ENCODE measurements at places on chromosomes 2 and 18. TPM values are rescaled to one million over a fixed set of nuclear protein-coding genes. Genes with fewer than 3 reads are reported as not detected.

WNT6 gene
- 0.24 TPM for total RNA-seq

BOLA3 gene
- total RNA-seq = 149 TPM

CMPK2 gene
- 1.3 TPM for total RNA-seq

PCARE gene
- total RNA-seq = not detected

SLC11A1 gene
- total RNA-seq = 0.16 TPM

KLF11 gene
- total RNA-seq = 6.7 TPM

HRH4 gene
- 0.02 TPM for total RNA-seq

ZSCAN30 gene
- 0.71 TPM for total RNA-seq

NCOA1 gene
- 9.9 TPM for total RNA-seq

CDK15 gene
- not detected for total RNA-seq

HOXD13 gene
- 0.15 TPM for total RNA-seq

MYOM1 gene
- total RNA-seq = 0.25 TPM

CYP27C1 gene
- 4.3 TPM for total RNA-seq

CTNNA2 gene
- 0.89 TPM for total RNA-seq

HAAO gene
- total RNA-seq = not detected

IL36B gene
- total RNA-seq = not detected

ANKRD30B gene
- total RNA-seq = not detected

GPR55 gene
- total RNA-seq = not detected

ZAP70 gene
- total RNA-seq = not detected

NR4A2 gene
- 2.4 TPM for total RNA-seq

ACMSD gene
- total RNA-seq = not detected

SCN1A gene
- not detected for total RNA-seq

ACKR3 gene
- total RNA-seq = 29.6 TPM

CNDP1 gene
- total RNA-seq = not detected

GPR39 gene
- 9.9 TPM for total RNA-seq

FAM110C gene
- total RNA-seq = 0.06 TPM

MGAT4A gene
- 1.6 TPM for total RNA-seq

NPHP1 gene
- 8.8 TPM for total RNA-seq

RASGRP3 gene
- total RNA-seq = 1.2 TPM

All from A549 treated with RU486 at 1 μM for 4 hours (cell line).